ENCODE measurements at places on chromosomes 5 and 9.

GRCh38 chr5:174725261-174725990, 1.0 kb downstream of the MSX2 start:
- no peak for DNase-seq

GRCh38 chr9:127396253-127396807, 639 bp upstream of the SLC2A8 start:
- DNase-seq, result no peak

DNA sequence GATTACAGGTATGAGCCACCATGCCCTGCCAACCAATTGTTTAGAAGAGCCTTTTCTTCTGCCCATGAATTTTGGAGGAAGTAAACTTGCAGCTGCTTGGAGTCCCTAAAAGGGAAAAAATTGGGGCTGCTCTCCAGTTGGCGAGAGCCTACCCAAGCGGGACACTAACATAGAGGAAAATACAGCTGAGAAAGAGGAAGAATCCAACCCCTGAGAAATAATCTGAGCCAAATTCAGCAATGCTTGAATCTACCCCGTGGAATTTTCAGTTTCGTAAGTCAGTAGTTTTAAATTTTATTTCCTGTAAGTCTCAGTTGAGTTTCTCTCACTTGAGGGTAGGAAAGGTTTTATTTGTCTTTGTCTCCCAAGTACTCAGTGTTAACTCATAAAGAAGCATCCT, 30.4 kb upstream of the UBTD2 start:
- no peak for DNase-seq

DNA sequence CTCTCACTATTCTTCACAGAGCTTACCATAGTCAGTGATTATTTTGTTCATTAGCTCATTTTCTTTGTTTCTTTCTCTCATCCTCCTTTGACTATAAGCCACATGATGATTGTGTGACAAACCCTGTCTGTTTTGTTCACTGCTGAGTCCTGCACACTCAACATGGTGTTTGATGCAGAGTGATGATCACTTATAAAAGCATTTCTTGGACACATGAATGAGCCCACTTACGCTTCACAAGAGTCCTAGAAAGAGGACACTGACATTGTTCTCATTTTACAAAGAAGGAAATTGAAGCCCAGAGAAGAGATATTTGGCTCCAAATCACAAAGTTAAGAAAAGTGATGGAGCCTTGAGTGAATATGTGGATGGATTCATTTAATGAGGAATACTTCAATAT, 13.4 kb downstream of the ABLIM3 start:
- no peak for DNase-seq

- no peak for DNase-seq
Observed at GRCh38 chr5:169336242-169336641, 35.3 kb upstream of the SLIT3 start.

- no peak for DNase-seq
Observed at GRCh38 chr9:130186839-130187522, 14.8 kb downstream of the NCS1 start.

- no peak for DNase-seq
Observed at GRCh38 chr5:141757402-141757801, 75.4 kb upstream of the ARAP3 start.

Measured in smooth muscle cell of the brain vasculature (primary cell).